Osteoblast (primary cell): ENCODE measurements at places on chromosomes 16 and 17. TPM values are rescaled to one million over a fixed set of nuclear protein-coding genes. Genes with fewer than 3 reads are reported as not detected.

The GID4 gene
- total RNA-seq = 13.0 and 13.3 TPM in 2 replicates

The TEX19 gene
- total RNA-seq = under 0.01 and 0.29 TPM in 2 replicates

The MT4 gene
- total RNA-seq = not detected in 2 replicates

The DPEP2 gene
- not detected in 2 replicates for total RNA-seq

The RPH3AL gene
- total RNA-seq = 2.9 and 3.2 TPM in 2 replicates
